ENCODE measurements at places on chromosomes 3 and 15.

- DNase-seq, result no peak
Measured at GRCh38 chr3:45480871-45481270, 92.5 kb downstream of the LARS2 start.

DNA sequence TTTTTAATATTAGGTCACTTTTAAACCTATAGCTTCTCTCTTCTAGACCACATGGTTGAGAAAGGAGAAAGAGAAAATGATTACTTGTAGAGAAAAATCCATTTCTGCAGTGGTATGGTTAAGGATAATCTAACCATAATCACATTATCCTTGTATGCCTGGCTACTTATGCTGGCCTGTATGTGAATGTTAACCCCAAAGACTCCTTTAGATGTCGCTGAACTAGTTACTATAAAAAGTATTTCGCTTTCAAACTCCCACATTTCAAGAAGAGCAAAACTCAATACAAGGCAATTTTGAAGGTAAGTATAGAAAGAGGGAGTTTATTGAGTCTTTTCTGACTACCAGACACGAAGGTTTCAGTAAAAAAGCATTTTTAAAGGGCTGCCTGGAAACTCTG is 2.2 kb downstream of the KCTD6 start:
- DNase-seq, result no peak

DNA sequence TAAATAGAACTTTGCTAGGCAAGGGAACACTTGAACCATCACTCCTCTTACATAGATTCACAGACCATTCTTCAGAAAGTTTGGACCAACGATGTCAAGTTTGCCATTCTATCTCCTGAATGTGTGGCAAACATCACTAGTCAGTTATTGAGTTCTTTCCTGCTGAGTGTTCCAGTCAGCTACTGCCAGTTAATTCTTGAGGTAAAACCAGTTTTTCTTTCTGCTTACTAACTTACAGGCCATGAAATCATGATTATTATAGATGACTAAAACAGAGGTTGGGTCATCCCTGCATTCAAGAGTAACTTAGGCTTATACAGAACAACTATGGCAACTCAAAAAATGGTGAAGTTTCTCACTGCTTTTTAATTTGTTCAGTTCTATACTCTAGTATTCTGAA is 88.2 kb downstream of the AP4E1 start:
- DNase-seq, result no peak

DNA sequence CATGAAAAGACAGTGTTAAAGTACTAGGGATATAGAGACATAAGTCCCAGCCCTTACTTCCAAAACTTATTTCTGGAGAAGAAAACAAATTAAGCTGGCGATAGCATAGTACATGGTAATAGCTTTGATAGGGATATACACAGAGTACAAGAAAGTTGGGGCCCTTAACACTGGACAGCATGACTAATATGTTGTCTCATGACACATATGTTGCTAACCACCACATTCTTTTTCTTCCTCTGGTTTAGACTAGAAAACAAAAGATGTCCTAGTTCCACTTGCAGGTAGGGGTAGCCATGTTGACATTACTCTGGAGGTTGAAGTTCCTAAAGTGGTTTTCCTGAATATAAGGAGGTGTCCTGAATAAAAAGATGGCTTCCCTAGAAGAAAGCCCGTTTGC is 75.3 kb downstream of the RFX7 start:
- peak; percentile 22 for DNase-seq

DNA sequence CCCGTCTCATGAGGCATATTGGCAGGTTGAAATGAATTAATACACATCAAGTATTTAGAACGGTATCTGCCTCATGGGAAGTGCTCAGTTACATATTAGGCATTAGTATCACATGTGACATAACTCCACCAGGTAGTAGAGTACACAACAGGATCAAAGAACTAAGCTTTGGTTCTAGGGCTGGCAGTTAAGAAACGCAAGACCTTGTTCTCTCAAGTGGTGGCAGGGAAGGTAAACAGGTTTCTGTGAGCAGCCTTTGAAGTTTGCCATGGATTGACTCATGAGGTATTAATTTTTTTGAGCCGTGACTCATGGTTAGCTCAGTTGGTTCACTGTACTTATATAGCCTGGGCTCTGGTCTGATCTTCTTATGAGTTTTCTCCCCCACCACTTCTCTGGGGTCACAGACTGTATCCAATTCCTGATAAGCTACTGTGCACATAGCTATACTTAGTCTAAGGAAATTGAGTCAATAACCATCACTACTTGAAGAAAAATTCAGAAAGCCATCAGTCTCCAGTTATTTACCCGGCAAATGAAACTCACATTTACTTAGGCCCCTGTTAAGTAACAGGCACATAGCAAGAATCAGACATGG is 155.6 kb upstream of the STT3B start:
- peak; percentile 50 for DNase-seq

DNA sequence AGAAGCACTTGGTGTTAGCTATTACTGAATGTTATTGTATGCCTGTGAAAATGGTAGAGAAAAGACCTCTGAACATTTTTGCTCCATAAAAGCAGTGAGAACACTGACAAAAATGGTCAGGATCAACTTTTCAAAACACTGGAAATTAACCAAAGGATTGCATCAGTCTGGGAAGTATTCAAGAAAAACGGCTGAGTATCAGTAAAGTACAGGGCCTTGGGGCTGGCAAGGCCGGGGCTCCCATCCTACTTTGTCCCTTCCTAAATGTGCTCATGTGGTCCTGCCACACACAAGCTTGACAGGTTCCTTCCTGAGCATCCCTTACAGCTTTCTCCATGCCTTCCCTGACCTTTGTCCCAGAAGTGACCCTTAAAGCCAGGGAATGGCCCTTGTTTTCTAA is 84.0 kb downstream of the CFAP20DC start:
- DNase-seq, result no peak

DNA sequence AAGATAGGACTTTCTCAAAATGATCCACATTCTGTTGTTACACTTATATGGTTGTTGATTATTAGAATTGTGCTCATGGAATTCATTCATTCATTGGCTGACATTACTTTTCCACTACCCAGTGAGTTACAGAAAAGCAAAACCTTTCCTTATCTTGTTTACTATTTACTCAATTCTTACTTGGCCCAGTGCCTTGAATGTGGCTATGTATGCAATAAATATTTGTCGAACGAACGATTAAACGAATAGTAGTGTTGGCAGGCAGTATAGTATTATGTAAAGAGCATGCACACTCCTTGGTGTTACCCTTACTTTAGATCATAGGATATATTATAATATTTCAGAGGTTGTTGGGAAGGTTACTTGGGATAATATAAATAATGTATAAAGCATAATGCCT is 31.0 kb downstream of the CTDSPL2 start:
- DNase-seq, result no peak

DNA sequence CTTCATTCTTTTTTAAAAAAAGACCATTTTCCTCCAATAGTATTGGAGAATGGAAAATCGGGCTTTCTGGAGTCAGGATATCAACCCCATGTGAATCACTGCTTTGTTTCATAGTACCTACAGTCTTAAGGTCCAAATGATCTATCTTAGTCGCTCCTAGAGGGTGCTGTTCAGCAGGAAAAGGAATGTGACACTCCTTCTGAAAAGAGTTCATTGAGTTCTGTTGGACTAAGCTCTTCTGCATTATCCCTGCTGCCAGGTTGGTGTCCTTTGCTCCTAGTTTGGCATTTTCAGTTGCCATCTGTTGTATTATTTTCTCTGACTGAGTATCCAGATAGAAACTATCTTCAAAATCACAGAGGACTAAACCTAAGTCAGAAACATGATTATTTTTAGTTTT is 57.2 kb downstream of the POLQ start:
- no peak for DNase-seq

DNA sequence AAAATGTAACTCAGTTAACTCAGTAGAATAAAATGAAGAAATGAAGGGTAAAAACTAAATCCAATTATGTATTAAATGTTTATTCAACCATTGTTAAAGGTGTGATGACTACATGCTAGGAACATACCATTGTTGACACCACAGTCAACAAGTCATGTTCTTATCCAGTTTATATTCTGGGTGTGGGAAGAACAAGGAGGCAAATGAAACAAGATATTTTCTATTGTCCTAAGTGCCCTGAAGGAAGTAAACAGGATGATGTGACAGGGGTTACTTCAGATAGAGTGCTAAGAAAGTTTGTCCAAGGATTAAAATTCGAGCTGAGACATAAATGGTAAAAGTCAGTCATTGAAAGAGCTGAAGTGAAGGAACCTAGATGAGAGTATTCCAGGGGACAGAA is 13.1 kb downstream of the AP3S2 start:
- no peak for DNase-seq

DNA sequence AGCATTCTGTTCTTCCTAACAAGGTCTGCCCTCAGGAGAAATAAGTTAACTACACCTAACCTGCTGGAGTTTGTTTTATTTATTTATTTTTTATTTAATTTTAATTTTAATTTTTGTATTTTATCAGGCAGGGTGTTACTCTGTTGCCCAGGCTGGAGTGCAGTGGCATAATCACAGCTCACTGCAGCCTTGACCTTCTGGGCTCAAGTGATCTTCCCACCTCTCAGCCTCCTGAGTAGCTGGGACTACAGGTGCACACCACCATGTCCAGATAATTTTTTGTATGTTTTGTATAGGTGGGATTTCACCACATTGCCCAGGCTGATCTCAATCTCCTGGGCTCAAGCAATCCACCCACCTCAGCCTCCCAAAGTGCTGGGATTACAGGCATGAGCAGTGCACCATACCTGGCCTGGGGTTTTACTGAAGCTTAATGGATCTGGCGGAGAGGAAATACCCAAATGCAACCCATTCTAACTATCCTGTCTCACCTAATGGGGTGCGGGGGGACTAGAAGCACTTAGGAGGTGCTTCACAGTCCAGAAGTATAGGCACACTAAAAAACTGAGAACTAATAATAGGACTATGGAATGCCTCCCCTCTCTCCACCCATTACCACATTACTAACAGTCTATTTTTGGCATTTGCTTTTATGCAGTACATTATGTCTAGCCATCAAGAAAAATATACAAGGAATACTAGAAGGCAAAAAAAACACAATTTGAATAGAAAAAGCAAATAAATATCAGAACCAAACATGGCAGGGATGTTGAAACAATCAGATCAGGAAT is 61.4 kb downstream of the TTBK2 start:
- DNase-seq, result no peak

- no peak for DNase-seq
Measured at GRCh38 chr15:57031082-57031481, 112.6 kb downstream of the TCF12 start.

DNA sequence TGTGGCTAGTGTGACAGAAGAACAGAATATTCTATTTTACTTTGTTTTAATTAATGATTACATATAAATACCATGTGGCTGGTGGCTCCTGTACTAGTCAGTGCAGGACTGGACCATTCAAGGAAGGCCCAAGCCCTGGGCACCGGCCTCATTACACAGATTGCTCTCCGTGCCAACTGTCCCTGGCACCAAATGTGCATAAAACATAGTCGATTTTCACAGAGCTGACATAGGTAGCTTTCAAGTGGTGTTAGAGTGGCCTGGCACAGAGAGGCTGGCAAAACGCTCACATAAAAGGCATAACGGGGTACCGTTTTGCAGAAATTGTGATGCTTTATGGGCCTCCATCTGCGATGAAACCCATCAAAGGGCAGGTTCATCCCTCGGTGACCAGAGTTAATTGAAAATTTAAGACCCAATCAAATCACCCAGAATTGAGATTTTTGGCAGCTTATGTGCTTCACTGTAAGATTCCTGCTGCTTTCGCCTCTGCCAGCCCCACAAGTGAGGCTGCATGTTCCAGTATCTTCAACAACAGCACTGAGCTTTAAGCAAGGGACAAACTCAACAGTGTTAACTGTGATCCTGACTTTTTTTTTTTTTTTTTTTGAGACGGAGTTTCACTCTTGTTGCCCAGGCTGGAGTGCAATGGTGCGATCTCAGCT is 25.9 kb downstream of the RFTN1 start:
- no peak for DNase-seq

- no peak for DNase-seq
Measured at GRCh38 chr3:156477323-156477722, 77.6 kb downstream of the SSR3 start.

GRCh38 chr3:179526989-179527391 is 35.7 kb upstream of the ACTL6A start:
- no peak for DNase-seq

GRCh38 chr3:25151903-25152295 is 276.2 kb upstream of the RARB start:
- no peak for DNase-seq

DNA sequence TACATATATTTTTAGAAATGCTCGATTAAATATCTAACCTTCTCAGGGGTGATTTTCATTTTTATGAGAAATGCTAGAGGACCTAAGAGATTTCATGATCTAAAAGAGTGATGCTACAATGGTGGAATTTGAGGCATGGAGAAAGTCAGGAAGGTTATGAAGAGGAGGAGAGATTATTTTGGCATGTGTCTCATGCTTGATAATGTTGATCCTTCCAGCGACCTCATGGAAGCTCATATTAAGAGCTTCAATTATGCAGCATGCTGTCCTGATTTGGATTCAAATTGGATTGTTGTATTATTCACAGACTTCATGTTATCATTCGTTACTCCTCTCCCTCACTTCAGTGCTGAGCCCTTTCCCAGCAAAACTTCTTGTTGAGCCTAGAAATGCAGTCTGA is 112.5 kb downstream of the RAP2B start:
- no peak for DNase-seq

GRCh38 chr3:87461443-87461842 is 185.1 kb upstream of the POU1F1 start:
- DNase-seq, result no peak

DNA sequence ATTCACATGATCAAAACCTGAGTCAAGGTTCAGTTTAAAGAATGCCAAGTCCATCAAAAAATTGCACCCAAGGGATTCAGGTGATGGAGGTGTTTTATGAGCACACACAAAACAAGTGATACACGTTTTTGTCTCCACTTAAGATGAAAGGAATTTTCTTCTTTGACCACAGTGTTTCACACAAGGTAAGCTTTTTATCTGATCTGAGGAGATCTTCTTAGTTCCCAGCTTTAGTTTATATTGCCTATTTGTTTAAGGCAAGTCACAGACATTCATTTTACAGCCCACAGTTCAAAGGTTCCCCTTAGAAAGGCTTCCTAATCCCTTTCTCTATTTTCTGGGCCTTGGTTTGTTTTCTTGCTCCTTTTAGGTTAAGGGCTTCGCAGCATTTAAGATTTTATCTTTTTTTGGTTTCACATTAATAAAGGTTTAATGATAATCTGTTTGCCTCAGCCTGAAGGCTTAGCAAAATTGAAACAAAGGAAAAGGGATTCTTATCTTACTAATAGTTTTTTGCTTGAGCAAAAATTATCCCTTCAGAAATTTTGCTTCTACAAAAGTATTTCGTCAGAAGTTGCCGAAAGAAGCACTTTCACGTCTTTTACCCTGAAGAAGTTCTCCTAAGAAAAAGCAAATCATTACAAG is 420.5 kb upstream of the NAALADL2 start:
- DNase-seq, result no peak

DNA sequence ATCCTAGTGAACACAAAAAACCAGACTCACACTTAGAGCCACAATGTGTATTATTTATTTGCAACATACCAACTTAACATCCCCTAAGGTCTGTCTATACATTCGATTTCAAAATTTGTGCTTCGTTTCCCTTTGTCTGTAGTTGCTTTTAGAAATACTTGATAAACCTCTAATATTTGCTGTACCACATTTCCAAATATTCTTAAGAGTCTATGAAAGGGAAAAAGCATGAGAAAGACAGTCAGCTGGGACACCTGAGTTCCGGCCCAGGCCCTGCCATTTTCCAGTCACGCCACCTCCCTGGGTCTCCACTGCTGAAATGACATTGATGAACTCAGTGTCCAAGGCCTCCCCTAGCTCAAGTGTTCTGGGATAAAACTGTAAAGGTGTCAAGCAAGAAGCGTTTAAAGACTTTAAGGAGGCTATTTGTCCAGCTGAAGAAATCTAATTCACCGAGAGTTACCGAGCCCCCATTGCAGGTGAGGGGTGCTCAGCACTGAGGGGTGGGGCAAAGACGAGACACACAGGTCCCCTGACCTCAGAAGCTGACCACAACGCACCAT is 26.6 kb downstream of the LRRC2 start:
- DNase-seq, result no peak

All from activated CD4-positive, alpha-beta T cell treated with anti-CD3 and anti-CD28 coated beads, Interleukin-10, Interleukin-2, amounts not matched to agents 100 ng/mL and 50 ng/mL, durations not matched to agents 16 hours and 8 hours (primary cell).